ENCODE measurements at places on chromosomes 3 and 15.

DNA sequence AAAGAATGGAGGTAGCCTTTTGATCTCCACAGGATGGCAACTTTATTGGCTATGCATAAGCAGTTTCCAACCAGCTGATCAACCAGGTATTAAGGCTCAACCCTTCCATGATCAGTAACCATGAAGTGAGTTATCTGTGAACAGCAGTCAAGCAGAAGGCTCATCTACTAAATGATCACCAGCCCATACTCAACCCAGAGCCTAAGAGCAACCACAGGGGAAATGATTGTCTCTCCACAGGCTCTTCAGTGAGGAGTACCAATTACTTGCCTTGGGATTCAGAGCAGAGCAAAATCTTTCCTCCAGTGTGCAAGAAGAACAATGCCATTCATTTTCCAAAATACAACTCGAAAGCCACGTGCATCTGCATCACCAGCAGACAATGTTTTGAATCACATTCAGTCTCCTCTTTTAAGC is 754.8 kb downstream of the ROBO1 start:
- ATAC-seq, result no peak
- H3K4me3 ChIP-seq, result no peak overlapping the region
- H3K27ac ChIP-seq, result no peak overlapping the region

- H3K27ac ChIP-seq, result no peak overlapping the region
- ATAC-seq, result no peak
- H3K4me1 ChIP-seq, result no peaks in the 10 kb centered on the region
- no peaks in the 10 kb centered on the region for H3K36me3 ChIP-seq
These were observed 311.4 kb downstream of the UNC13C start for GRCh38 chr15:54289590-54290136.

GRCh38 chr3:4800595-4800994 is 178.6 kb upstream of the BHLHE40 start:
- H3K4me1 ChIP-seq, result peaks cover 17% of the 10 kb centered on the region
- H3K4me3 ChIP-seq, result no peak overlapping the region
- H3K36me3 ChIP-seq, result peaks cover 87% of the 10 kb centered on the region
- no peak for ATAC-seq
- H3K27me3 ChIP-seq, result no peaks in the 10 kb centered on the region

- H3K36me3 ChIP-seq, result no peaks in the 10 kb centered on the region
- H3K27me3 ChIP-seq, result peaks cover 10% of the 10 kb centered on the region
- no peaks in the 10 kb centered on the region for H3K4me1 ChIP-seq
- ATAC-seq, result no peak
These were observed 31.8 kb upstream of the HES1 start for GRCh38 chr3:194103983-194104751.

DNA sequence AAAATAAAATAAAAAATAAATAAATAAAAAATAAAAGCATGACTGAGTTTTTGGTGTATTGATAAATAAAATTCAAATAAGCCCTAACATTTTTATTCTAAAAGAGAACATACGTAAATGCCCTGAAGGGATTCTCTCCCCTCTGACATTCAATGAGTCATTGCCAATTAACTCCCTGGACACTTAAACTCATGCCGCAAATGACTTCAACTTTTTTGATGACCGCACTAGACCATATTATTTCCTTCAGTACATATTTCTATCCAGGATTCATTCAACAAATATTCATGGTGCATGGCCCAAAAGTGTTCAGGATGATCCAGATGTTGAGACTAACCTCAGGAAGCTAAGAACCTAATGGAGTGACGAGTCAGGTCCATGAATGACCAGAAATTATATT is 195.9 kb upstream of the LRRN1 start:
- H3K27ac ChIP-seq, result no peak overlapping the region
- no peak overlapping the region for H3K4me3 ChIP-seq
- no peaks in the 10 kb centered on the region for H3K36me3 ChIP-seq
- no peaks in the 10 kb centered on the region for H3K27me3 ChIP-seq
- H3K4me1 ChIP-seq, result peaks cover 11% of the 10 kb centered on the region
- no peak for ATAC-seq

GRCh38 chr15:77830051-77830468 is 197.3 kb upstream of the LINGO1 start:
- H3K4me1 ChIP-seq, result no peaks in the 10 kb centered on the region
- H3K27ac ChIP-seq, result no peak overlapping the region
- H3K27me3 ChIP-seq, result peaks cover 30% of the 10 kb centered on the region
- H3K36me3 ChIP-seq, result no peaks in the 10 kb centered on the region

GRCh38 chr15:62881056-62881455 is 161.5 kb upstream of the TPM1 start:
- peak overlapping the region; percentile 88 for H3K27ac ChIP-seq
- no peaks in the 10 kb centered on the region for H3K36me3 ChIP-seq
- H3K4me1 ChIP-seq, result peaks cover under 1% of the 10 kb centered on the region
- ATAC-seq, result peak; percentile 27

DNA sequence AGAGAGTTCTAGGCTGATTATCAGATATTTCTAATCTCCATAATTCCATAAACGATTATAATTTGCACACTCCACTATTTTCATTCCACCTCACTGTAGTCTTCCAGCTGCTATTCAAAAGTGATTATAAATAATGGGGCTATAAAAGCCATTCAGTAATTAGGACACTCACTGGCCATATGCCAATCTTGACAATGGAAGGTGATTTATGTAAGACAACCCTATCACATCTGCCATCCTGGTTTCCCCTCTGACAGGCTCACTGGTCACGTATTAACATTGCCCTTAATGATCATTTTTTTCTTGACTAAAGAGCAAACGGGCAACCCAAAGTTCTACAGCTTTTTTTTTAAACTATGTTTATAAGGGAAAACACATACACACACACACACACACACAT is 402.4 kb downstream of the MAGI1 start:
- H3K36me3 ChIP-seq, result no peaks in the 10 kb centered on the region
- ATAC-seq, result no peak
- H3K4me3 ChIP-seq, result no peak overlapping the region
- no peaks in the 10 kb centered on the region for H3K27me3 ChIP-seq

All from gastroesophageal sphincter (tissue), 4 donors.